ENCODE measurements at places on chromosomes 3 and 15. TPM values are rescaled to one million over a fixed set of nuclear protein-coding genes. Genes with fewer than 3 reads are reported as not detected.
A peak's percentile ranks its signal among the peaks of the same experiment; 100 is the strongest.

Gene SOX14
- not detected for total RNA-seq

Gene RASL12
- 8.8 TPM for total RNA-seq

Gene STRIT1
- total RNA-seq = not detected

Gene HCN4
- 0.05 TPM for total RNA-seq

Gene CYP19A1
- 1.6 TPM for total RNA-seq

GRCh38 chr3:143699424-143699823, 148.8 kb downstream of the SLC9A9 start:
- no peak for DNase-seq

- no peak for DNase-seq
These were observed 61.7 kb upstream of the FGF7 start for GRCh38 chr15:49361370-49361769.

DNA sequence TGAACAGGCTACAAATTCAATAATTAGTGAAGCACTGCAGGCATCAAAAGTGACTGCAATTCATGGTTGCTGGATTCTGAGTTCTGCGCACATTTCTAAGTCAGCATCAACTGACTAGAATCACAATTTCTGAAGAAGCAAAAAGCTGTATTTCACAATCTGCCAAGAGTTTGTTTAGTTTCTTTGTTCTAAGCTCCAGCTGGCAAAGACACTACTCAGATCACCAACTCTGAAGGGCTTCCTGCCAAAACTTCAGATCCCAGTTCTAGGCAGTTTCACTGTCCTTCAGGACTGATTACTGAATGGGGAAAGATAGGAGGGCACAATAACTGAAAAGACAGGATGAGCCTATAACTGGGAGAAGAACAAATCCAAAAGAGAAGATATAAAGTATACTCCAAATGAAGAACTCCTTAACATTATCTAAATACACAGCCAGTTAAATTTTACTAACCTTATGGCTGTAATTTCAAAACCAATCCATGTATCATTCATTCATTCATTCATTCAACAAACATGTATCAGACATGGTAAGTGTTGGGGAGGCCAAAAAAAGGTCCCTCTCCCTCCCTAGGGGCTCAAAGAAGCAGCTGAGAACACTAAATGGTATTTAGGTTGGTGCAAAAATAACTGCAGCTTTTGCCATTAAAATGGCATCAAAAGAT, 17.1 kb downstream of the TJP1 start:
- no peak for DNase-seq

GRCh38 chr3:24624938-24625681, 130.5 kb upstream of the THRB start:
- no peak for DNase-seq

DNA sequence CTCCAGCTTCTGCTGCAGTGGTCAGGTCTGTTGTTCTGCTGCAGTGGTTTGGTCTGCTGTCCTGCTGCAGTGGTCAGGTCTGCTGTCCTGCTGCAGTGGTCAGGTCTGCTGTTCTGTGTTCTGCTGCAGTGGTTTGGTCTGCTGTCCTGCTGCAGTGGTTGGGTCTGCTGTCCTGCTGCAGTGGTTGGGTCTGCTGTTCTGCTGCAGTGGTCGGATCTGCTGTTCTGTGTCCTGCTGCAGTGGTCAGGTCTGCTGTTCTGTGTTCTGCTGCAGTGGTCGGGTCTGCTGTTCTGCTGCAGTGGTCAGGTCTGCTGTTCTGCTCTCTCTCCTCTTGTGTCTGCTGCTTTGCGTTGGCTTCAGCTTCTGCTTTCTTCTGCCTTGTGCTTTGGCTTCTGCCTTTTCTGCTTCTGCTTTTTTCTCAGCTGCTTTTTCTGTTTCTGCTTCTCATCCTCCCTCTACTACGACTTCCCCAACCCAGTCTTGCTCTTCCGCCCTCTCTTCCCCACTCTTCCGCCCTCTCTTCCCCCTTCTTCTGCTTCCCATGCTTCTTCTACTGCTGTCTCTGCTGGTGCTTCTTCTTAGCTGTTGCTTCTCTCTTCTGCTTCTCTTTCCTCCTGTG, 50.7 kb downstream of the FAM43A start:
- DNase-seq = no peak

GRCh38 chr3:143978263-143978631, 6.6 kb downstream of the DIPK2A start:
- no peak for DNase-seq

GRCh38 chr3:138059261-138059660, 49.3 kb downstream of the CLDN18 start:
- no peak for DNase-seq

DNA sequence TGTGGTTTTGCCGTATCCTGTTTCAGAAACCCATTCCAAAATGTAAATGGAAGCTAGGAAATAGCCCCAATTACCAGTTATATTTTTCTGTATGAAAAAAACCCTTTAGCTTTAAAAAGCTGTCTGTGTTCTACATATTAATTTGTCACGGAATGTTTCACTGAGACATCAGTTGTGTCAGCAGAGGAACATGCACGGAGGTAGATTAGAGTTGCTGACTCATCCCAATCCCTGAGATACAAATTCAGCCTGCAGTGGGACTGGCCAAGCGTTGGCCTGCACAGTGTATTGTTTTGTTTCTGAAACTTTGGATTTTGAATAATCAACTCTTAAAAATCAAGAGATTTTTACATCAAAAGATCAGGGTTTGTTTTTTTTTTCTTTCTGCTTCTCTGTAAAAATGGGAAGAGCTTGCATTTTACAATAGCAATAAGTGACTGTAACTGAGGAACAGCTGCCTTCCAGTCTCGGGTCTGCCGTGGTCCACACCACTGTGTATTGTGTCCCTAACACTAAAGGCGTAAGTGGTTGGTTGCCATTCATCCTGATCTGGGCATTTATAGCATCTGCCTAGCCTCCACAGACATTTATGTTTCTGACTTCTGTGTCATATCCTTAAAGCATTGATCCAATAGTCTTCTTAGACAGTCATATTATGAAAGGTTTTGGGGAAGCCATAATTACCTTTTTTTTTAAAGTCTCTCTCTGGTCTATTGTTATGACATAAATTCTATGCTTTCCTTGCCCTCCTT, 218.1 kb downstream of the ADAMTSL3 start:
- no peak for DNase-seq

DNA sequence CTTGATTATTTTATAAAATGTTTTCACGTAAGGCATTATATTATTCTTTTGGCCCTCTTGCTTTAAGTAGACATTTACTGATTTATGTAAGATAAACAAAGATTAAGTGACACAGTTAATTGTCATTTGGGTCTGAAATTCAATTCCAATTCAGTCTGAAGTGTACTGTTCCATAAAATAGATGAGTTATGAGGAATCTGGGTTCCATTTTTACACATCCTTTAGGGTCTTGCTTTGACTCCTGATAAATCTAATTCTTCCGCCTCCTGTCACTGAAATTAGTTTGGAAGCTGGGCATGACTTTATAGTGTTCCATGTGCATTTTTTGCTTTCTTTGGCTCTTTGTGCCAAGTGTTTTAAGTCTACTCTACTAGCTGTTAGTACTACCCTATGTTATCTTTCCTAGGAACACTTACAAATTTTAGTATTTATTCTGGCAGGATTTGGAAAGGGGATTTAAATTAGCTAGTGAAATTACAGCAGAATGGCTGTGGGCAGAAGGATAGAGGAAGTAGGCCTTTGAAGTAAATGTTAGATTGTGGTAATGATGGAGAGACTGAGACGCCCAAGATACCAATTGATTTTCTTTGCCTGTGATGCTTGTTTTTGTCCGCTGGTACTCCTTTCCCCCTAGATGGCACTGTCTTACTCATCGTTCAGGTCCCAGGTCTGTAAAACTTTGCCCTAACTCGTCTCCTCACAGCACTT, 14.3 kb downstream of the ARL8B start:
- no peak for DNase-seq

GRCh38 chr15:77042955-77043920, 27.7 kb downstream of the TSPAN3 start:
- no peak for DNase-seq

DNA sequence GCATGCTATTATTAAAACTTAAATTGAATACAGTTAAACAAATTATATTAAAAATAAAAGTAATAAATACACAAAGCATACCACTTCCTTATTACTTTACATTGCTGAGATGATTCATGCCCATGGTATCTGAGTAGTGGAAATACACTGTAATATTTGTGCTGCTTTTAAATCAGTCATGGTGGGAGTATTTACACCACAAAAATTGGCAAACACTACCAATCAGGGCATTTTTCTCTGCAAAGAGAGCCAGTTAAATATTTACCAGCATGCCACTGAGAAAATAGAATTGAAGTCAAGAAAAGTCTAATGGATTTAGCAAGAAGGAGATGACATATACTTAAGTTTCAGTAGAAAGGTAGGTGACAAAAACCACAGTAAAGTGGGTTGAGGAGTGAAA, 19.6 kb downstream of the PPARG start:
- no peak for DNase-seq

- no peak for DNase-seq
These were observed 132.4 kb downstream of the P3H2 start for GRCh38 chr3:189988322-189988721.

DNA sequence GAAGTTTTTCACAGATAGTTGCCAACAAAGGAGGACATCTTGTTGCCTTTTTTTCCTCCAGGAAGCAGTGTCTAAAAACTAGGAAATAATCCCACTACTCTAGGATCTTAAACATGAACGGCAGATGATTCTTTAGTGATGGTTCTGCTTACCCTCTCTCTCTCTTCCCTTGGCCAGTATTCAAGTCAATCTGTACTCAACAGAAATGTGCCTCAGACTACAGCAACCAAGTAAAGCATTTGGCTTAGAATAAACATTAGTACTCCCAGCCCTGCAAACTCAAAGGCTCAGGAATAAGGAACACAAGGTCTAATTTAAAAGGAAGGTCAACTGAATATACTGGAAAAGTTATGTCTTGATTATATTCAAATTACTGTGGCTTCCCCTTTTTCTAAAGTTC, 8.7 kb downstream of the NPTN start:
- DNase-seq = no peak

DNA sequence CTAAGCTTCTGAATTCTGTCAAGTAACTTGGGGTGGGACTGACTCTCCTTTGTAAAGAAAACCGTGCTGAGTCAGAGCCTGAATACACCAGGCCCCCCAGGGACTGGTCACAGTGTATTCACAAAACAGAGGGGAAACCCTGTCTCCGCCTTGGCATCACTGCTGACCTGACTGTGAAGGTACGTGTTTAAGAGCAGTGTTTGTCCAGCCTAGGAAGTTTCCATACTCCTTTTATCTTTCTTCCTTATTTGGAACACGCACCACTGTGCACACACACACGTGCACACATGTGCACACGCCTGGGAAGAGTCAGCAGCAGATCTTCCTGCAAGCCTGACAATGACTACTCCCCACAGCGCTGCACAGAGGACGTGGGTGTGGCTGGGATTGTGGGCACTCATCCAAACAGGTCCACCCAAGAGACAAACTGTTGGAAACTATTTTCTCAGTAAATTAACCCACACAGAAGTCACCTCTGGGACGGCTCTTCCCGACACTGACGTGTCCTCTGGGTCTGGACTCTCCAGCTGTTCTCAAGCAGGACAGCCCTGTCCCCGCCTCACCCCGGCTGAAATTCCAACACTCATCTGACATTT, 87.7 kb downstream of the ATP10A start:
- peak; percentile 91 for DNase-seq

GRCh38 chr3:72031581-72031980, 246.6 kb upstream of the PROK2 start:
- peak; percentile 29 for DNase-seq

DNA sequence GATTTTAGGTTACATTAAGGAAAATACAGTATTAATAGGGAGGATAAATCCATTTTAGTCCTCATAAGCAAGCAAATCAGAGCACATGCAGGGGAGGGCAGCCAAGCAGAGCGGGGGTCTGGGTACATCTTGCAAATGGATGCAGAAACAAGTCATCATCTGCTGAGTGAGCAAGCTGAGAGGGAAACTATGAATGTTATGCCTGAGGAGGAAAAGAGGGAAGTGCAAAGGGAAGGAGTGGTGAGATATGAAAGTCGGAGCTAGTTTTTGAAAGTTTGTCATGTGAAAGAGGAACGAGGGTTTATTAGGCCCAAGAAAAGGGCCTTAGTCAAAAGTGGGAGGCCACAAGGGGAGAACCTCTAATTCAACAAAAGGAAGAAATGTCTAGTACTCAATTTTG, 15.4 kb downstream of the PTX3 start:
- no peak for DNase-seq

DNA sequence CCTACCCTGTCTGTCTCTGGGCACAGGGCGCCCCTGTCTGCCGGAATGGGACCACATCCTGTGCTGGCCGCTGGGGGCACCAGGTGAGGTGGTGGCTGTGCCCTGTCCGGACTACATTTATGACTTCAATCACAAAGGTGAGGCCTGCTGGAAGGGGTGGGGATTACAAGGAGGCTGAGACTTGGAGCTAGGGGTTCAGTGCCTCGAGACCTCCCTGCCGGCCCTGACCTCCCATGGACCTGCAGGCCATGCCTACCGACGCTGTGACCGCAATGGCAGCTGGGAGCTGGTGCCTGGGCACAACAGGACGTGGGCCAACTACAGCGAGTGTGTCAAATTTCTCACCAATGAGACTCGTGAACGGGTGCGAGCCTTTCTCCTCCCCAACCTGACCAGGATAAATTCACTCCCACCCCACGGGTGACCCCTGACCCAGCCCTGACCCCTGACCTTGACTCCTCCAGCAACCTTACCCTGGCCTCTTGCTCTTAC, 20.4 kb downstream of the PTH1R start:
- no peak for DNase-seq
